ENCODE measurements at places on chromosomes 12 and 14.

GRCh38 chr12:50203691-50204090 lies 36.5 kb upstream of the CERS5 start:
- DNase-seq = no peak

- no peak for DNase-seq
Measured at GRCh38 chr12:10968765-10969456, 17.8 kb downstream of the TAS2R50 start.

- no peak for DNase-seq
Measured at GRCh38 chr14:51208982-51209381, 31.1 kb upstream of the TMX1 start.

- DNase-seq = no peak
Measured at GRCh38 chr12:46946137-46946536, 120.3 kb upstream of the SLC38A4 start.

DNA sequence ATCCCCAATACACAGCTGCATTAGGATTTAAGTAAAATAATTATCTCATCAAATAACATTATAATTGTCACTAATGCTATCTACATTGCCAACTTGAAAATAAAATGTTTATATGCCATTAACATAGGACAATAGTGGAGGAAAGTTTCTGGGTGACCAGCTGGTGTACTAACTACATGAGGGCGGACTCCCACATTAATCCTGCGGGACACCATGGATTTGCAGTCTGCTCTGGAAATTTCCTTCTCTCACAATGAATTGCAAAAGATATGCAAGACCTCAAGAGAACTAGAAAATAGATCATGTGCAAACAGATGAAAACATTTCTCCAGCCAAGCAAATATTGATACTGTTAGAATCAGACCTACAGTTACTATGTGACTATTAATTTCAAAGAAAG lies 390.1 kb downstream of the NAV3 start:
- DNase-seq = no peak

DNA sequence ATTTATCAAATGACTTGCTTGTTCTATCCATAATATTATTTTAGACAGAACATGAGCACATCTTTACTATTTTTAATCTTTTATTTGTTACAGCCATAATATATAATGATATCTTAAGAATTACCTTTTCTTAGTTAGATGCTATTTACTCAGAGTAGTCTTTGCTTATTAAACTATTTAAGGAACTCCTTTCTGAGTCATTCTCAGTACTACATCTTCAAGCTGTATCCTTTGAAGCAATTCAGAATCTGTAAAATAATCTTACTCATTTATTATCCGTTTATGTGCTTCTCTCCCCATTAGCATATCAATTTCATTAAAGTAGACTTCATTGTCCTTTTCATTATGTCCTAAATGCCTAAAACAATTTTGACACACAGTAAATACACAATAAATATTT lies 240.4 kb upstream of the FAR2 start:
- DNase-seq = no peak

- DNase-seq = no peak
Measured at GRCh38 chr12:66025477-66025876, 105.1 kb downstream of the LLPH start.

DNA sequence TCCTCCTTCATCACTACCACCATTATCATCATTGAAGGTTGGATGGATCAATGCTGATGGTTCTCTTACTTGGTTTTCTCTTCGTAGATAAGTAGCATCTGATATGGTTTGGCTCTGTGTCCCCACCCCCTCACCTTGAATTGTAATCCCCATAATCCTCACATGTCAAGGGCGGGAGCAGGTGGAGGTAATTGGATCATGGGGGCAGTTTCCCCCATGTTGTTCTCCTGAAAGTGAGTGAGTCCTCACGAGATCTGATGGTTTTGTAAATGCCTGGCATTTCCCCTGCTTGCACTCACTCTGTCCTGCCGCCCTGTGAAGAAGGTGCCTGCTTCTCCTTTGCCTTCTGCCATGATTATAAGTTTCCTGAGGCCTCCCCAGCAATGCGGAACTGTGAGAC lies 172.4 kb upstream of the PWP1 start:
- no peak for DNase-seq
